ENCODE measurements at places on chromosomes 7 and 10.

- no peak for DNase-seq
These were observed 129.4 kb downstream of the DNAJB6 start for GRCh38 chr7:157465891-157466866.

- no peak for DNase-seq
These were observed 139.6 kb downstream of the ADAM22 start for GRCh38 chr7:88073626-88074025.

GRCh38 chr7:46349490-46349889, 428.4 kb upstream of the IGFBP3 start:
- no peak for DNase-seq

DNA sequence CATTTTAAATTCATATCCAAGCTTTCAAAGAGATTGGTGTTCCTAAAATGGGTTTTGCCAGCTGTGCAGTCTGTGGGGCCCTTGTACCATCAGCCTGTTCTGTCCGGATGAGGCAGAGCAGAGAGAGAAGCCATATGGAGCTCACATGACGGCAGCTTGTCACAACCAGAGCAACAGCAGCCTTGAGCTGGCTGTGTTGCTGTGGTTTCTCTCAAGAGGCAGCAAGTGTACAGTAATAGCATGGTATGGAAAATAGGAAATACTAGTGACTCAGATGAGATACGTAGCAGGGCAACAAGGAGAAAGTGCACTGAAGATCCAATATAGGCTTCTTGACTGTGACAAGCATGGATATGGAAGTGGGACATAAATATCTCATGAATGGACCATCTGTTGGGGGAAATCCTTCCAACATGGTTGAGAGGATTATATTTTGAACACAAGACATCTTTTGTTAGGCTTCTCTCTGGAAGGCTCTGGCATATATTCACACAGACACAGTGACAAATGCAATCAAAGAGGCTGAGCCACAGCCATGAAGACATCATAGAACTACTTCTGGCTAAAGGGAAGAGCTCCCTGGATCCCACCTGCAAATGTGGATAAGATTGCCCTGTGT, 251.0 kb upstream of the TAC1 start:
- DNase-seq: no peak

DNA sequence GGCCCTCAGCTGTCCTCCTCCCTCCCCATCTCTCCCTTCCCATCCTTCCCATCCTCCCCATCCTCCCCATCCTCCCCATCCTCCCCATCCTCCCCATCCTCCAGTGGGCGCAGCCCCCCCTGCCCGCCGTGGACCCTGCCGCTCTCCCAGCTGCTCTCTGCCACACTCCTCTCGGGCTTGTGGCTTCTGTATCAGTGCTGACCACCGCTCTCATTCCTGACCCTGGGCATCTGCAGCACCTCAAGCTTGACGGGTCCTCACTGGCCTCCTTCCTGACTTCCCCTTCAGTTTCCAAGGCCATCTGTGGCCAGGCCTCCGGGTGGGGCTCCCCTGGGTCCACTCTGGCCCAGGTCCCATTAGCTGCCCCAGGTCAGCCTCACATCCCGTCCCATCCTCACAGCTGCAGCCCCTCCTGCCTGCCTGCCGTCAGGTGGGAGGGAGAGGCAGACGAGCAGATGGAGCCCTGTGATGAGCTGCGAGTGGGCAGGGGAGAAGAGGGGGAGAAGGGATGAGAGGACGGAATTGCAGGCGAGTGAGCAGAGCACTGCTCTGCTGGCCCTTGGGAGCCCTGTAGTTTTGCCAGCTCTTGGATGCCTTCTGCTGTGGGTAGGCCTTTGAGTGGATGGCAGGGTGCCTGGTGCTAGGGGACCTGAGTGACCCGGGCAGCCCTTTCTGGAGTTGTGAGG, 35.7 kb downstream of the LHPP start:
- no peak for DNase-seq

DNA sequence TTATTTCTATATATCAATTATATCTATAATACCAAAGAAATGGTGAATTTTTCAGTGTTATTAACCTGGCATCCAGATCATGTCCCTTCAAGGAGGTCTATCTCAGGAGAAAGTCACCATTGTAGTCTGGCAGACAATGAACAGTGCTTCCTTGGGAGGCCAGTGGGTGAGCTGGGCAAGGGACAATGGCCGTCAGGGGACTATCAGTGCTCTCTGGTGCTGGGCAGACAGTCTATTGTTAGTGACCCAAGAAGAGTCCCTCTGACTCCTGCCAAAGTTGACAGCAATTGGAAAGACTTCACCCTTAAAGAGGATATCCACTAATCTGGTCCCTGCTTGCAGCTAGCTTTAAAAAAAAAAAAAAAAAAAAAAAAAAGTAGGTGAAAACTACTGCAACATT, 7.1 kb downstream of the JAZF1 start:
- DNase-seq: no peak

GRCh38 chr7:38632411-38632810, 1.2 kb upstream of the AMPH start:
- no peak for DNase-seq

Measured in suppressor macrophage treated with lipopolysaccharide for 4 hours (primary cell).